Hematopoietic multipotent progenitor cell treated with erythropoietin and hydrocortisone succinate and interleukin-3 and kit ligand, for 17 days (in vitro differentiated cells): ENCODE measurements at places on chromosomes 3 and 15.

DNA sequence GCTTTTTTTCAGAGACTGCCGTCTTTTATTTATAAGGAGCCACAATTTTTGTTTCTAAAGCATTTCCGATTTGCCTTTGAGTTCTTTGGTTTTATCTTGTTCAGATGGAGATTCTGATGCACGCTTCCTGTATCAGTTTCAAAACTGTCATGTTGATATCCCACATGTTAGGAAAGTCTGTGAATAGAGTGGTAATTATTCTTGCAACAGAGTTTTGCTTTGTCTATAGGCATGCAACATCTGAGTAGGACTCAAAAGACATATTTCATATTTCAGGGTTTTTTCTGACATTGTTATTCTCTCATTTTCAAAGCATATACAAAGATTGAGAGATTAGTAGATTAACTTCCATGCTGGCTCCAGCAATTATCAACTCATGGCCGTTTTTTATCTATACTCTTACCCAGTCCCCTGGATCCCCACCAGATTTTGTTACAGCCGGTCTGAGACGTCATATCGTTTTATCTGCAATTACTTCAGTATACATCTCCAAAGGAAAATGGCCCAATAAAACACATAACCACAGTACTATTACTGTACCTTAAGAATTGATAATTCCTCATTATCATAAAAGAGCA lies 22.4 kb downstream of the PAQR5 start:
- DNase-seq: no peak

DNA sequence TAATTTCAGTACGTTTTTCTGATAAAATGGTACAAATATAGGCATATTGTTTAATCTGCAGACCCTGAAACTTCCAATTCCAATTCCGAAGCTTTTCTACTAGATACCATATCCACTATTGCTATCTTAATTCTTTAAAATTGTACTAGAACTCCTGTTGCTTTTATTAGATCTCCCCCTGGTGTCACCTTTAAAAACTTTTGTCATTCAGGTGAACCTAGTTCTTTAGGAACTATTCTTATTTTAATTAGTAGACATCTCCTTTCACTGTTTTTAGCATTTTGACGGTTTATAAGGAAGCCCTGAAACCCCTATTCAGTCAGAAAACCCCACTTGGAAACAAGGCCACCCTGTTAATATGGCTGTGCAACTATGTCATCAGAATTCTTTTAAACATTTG lies 22.3 kb downstream of the C2CD4B start:
- DNase-seq: no peak

GRCh38 chr3:11542551-11542950 lies 101.2 kb downstream of the VGLL4 start:
- DNase-seq: no peak

DNA sequence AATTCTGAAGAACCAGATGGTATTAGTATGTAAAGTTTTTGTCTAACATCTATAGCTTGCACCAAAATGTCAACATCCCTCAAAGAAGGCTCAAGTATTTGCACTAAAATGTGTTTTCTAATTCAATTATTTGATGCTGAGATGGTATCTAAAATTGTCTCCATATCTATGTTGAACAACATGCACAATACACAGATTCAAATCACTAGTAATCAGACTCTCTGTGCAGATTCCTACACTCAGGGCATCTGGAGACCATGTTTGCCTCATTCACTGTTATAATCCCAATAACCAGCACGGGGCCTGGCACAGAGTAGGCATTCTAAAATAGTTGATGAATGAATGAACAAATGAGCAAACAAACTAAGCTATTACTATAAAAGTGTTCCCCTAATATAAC lies 2.6 kb downstream of the FILIP1L start:
- no peak for DNase-seq

DNA sequence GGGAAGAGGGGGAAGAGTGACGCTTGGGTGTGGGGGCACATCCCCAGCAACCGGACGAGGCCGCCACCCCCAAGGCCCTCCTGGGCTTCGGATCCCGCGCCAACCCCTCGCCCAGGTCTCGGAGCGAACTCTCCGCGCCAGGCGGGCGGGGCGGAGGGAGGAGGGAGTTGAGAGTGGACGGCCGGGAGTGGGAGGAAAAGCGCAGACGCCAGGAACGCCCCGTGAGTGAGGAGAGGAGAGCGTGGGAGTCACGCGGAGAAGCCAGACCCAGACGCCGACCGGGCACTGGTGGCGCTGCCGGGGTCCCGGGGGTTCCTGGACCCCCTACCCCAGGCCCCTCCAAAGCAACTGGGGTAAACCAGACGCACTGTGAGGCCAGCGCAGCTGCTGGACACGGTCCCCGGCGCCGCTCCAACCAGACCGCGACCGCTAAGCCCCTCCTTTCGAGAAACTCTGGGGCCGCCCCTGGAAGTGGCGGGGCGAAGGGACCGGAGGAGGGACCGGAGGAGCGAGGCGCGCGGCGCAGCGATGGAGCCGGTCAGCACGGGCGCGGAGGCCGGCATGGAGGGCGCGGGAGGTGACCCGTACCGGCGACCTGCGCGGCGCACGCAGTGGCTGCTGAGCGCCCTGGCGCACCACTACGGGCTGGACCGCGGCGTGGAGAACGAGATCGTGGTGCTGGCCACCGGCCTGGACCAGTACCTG lies at the start of gene EFCC1:
Gene EFCC1, plus strand, starts transcription at position 204 of the 705 bp plus-strand sequence. Its CDS starts 325 bp downstream, at position 529.
- DNase-seq: no peak

- no peak for DNase-seq
These were observed 35.5 kb upstream of the HACD2 start for GRCh38 chr3:123620343-123620742.

DNA sequence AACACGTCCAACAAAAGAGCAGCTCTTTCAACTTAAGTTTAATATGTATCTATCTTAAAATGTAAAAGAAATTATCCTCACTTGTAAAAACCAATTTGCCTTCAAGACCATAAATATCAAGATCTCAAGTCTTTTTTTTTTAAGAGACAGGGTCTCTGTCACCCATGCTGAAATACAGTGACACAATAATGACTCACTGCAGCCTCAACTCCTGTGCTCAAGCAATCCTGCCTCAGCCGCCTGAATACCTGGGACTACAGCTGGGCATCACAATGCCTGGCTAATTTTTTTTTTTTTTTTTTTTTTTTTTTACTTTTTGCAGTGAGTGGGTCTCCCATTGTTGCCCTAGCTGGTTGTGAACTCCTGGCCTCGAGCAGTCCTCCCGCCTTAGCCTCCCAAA lies 26.0 kb downstream of the ACAP2 start:
- DNase-seq: no peak

GRCh38 chr3:188279502-188280335 lies 125.8 kb downstream of the LPP start:
- DNase-seq: no peak

- no peak for DNase-seq
These were observed 318.9 kb upstream of the IL12A start for GRCh38 chr3:159669766-159670165.

DNA sequence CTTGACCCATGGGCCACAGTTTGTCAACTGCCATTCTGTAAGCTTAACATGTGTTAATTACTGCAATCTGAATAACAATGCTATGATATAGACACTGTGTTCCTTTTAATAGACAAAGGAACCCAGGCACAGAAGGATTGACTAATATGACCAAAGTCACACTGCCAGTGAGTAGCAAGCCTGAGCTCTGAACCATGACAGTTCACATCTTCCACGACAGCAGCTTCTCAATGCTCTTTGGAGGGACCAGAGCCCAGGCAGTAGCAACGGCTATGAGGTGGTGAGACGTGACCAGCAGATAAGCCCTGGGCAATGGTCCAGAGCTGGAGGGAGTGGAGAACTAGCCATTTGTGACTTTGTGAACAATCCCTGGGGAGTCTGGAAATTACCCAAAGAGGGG lies 19.4 kb downstream of the CA12 start:
- DNase-seq: no peak
